ENCODE measurements at places on chromosomes 2 and 18. TPM values are rescaled to one million over a fixed set of nuclear protein-coding genes. Genes with fewer than 3 reads are reported as not detected.

DNA sequence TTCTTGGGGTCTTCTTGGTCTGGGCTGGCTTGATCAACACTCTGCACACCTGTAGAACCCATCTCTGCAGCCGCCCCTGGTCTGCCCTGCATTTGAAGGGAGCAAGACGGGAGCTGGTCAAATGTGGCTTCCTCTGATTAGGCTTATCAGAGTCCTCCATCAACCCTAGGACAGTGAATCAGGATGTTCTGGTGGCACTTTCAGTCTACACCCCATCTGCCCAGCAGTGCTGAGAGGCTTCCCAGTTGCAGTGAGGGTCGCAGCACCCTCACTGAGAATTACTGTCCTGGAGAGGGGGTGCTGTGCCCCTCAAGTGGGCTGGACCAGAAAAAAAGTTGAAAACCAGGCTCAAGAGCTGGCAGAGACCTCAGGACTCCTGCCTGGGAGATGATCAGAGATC, 152.9 kb downstream of the DYSF start:
- no peak for DNase-seq

DNA sequence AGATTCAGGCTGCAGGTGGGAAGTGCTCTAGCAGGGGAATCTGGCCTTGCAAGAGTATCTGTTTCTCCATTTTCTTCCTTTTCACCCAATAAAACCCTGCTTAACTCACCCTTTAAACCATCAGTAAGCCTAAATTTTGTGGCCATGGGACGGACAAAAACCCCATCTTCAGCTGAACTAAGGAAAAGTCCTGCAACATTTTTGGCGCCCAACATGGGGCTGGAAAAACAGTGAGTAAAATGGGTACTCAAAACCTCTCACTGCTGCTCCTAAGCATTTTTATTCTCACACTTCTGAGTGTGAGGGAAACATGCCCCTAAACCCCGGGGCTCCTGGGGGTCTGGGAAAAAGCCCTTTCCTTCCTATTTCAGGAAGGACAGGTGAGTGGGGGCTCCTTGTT, 414.3 kb downstream of the ZNF804A start:
- no peak for DNase-seq

DNA sequence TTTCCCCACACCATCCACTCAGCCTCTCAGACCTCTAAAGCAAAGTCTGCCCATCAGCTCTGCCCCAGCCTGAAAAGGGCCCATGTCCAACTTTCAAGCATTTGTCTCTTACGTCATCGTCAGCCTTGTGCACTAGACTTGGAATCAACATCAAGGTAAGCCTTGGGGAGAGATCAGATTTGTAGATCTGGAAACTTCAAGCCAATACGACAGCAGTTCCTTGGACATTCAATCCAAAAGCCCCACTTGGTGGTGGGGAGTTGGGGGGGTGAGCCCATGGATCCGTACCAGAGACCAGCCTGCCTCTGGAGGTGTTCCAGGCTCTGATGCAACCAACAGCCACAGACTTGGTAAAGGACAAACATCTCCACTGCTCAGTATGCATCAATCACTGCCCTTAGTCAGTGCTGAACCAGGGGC, 206.8 kb upstream of the MEIS1 start:
- DNase-seq = no peak

- no peak for DNase-seq
These were observed 15.5 kb downstream of the KCNS3 start for GRCh38 chr2:17894005-17894404.

DNA sequence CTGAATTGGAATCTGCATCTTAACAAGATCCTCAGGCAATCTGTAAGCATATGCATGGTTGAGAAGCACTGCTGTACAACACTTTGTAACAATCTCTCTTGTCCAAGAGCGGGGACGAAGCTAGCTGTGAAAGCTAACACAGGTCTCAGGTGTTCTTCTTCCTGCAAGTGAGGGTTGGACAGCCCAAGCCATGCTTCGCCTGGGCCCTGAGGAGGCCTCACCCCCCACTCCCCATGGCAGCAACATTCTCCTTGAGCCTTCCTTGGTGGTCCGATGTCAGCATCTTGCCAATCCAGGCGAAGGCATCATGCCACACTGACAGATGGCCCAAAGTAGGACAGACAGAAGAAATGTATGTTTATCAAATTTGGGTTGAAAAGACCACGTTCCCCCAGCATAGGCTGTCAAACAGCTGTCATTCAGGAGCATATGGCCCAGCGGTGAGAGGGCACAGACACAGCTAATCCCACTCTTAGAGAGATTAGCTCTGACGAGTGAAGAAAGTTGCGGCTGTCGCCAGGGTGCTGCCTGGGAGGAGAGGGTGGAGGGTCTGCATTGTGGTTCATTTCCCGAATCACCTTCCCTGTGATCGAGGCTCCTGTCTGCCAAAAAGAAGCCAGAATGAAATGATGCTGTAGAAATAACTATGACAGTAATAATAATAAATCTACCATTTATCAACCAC, 344.7 kb downstream of the MYCN start:
- no peak for DNase-seq

Gene MAPK4
- not detected for total RNA-seq

DNA sequence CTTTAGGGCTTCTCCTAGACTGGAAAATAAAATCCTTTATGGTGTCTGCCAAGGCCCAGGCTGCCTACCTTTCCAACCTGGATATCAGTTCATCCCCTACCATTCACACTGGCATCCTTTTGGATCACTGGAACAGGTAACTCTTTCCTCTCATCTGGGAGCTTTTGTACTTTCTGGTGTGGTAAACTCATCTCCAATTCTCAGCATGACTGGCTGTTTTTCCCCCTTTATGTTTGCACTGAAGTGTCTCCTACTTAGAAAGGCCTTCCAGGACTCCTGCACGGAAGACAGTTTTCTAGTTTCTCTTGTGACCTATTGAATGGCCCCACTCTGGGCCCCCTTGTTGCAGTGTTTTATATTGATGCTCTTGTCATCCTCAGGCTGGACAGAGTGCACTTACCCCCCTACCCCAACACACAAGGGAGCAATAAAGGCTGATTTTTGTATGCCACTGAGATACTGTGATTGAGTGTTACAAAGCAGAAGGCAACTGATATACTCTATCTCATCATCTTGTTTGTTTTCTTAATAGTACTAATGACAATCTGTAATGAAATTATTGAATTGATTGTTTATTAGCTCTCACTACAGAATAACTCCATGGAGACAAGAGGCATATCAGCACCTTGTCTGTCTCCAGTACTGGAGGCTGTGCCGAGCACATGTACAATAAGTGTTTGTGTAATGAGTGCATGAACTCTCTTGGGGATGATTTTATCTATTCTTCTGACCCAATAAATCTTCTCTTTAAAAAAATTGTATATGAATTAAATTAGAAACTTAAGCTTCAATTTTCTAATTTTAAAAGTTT, 129.9 kb downstream of the PIEZO2 start:
- no peak for DNase-seq

DNA sequence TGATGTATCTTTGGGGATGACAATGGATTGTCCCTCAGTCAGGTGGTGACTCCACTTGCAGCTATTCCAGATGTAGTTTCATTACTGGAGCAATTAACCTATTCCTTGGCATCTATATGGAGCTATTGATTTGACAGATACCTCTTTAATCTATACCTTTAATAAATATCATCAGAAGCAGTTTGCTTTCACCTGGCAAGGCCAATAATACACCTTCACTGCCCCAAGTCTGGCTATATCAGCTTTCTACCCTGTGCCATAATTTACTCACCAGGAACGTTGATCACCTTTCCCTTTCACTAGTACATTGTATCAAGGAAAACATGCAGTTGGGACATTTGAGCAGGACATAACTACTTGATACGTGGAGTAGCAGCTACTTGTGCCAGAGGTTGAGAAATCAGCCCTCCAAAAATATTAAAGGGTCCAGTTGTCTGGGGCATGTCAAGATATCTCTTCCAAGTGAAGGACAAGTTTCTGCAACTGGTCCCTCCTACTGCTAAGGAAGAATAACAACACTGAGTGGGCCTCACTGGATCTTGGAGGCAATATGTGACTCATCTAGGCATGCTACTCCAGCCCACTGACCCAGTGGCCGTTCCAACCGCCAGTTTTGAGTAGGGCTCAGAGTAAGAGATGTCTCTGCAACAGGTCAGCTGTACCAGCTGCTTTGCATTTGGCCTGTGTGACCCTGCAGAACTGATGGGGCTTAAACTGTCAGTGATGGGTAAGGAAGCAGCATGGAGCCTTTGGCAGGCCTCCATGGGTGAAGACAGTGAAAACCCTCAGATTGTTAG, 67.0 kb downstream of the PSMG2 start:
- DNase-seq = no peak

GRCh38 chr2:135086222-135086621, 34.1 kb downstream of the RAB3GAP1 start:
- DNase-seq = no peak

Gene SESTD1
- total RNA-seq = 135 TPM

DNA sequence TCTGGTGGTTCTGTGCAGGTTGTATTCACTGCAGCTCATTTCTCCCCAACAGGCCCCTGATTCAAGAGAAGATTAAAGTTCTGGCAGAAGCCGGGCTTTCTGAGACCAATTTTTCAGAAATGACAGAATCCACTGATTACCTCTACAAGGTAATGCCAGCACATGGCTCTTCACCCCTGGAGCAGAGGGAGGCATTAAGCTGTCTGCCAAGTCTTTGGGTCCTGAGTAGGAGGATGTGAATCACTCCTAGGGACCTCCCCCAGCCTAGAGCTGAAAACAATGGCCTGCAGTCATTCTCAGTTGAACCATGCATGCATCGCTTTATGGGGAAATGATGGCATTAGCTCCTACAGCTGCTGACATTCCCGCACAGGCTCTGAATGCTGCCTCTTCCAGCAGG, 20.5 kb upstream of the RPL37A start:
- peak; percentile 59 for DNase-seq

- DNase-seq = no peak
These were observed 408.5 kb downstream of the ZEB2 start for GRCh38 chr2:144111437-144111836.

DNA sequence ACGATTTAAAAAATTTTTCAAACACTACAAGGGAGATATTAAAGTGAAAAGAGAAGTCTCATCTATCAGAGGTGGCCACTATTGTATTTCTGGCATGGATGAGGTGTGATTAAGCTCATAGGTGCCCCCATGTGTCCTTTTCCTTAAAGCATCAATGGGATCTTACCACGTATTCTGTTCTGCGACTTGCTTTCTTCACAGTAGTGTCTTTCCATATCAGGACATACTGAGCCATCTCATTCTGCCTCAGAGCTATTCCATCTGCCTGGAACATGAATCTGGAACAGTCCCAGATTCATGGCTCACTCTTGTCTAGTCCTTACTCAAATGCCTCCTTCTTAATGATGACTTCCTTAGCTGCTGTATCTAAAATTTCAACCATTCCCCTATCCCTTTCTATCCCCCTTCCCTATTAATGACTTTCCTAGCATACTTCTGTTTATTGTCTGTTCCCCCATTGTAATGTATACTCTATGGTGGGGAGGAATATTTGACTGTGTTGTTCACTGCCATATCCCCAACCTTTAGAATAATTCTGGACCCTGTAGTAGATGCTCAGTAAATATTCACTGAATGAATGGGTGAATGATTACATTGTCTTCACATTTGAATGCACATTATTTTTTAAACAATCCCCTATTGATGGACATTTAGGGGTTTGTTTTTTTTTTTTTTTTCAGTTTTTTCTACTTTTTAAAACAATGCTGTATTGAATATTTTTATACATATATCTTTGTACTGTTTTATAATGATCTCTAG, 11.1 kb downstream of the STAMBP start:
- no peak for DNase-seq

Gene KCNE4
- total RNA-seq = not detected

GRCh38 chr2:237227592-237228280, 142.0 kb downstream of the COPS8 start:
- peak; percentile 50 for DNase-seq

Gene EML6
- total RNA-seq = 1.1 TPM

Measured in Calu3 (cell line).